ENCODE measurements at places on chromosomes 5 and 9.

DNA sequence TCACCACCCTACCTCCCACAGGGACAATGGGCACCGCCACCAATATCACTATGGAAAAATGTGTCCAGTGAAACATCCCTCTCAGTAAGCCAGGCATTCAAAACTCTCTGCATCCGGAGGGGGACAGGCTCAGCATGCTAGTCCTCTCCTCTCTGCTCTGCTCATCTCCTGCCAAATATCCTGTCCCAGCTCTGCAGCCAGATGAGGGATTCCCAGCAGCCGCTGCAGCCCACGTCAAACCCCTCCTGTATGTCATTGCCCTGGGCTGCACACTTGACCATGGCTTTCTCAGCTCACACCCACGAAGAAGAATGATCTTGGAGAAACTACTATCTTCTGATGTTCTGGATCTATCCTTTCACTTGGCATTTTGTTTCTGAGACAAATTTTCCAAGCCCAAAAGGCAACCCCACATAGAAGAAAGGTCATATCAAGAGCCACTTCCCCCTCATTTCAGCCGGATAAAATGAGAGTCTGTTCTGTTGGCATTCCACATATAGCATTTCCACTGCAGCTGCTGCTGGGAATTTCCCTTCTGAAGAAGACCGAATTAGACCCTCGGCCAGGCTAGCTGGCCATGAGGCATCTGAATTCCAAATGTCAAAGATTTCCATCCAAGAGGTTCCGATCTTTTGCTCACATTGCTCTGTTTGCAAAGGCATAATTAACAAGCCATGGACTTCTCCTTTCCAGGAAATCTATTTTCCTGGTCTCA lies 338.0 kb downstream of the ACTL7B start:
- DNase-seq, result no peak

GRCh38 chr5:86029308-86029707 lies 588.4 kb upstream of the COX7C start:
- DNase-seq, result no peak

GRCh38 chr5:36530215-36530614 lies 76.2 kb upstream of the SLC1A3 start:
- no peak for DNase-seq

- DNase-seq, result no peak
These were observed 70.3 kb downstream of the INSYN2B start for GRCh38 chr5:169909945-169910344.

- DNase-seq, result no peak
These were observed 164.4 kb upstream of the OR13F1 start for GRCh38 chr9:104339692-104340091.

- DNase-seq, result no peak
These were observed 68.2 kb upstream of the TBCA start for GRCh38 chr5:77844373-77844622.

GRCh38 chr5:81852291-81853029 lies 101.6 kb upstream of the SSBP2 start:
- DNase-seq, result no peak

Data from HuH-7.5 (cell line).